ENCODE measurements at places on chromosomes 4 and X.

GRCh38 chr4:86233681-86234080, 126.2 kb downstream of the MAPK10 start:
- DNase-seq, result no peak

DNA sequence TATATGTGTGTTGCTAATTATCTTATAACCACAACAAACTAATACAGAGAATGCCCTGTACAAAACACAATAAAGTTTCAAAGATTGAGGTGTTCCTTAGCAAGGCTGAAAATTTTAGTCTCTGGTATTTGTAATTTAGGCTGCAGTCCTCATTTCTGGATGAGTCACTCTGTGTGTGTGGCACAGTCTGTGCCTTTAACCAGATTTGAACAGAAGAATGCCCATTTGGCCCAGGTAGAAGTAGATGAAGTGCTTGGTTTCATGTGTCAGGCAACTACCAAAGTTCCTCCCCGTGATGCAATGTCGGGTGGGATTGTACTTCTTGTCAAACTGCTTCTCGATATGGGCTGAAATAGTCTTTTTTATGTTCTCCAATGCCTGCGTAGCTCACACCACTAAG, 91.6 kb upstream of the H2AZ1 start:
- no peak for DNase-seq

- no peak for DNase-seq
Measured at GRCh38 chrX:30283456-30284200, 25.6 kb downstream of the NR0B1 start.

DNA sequence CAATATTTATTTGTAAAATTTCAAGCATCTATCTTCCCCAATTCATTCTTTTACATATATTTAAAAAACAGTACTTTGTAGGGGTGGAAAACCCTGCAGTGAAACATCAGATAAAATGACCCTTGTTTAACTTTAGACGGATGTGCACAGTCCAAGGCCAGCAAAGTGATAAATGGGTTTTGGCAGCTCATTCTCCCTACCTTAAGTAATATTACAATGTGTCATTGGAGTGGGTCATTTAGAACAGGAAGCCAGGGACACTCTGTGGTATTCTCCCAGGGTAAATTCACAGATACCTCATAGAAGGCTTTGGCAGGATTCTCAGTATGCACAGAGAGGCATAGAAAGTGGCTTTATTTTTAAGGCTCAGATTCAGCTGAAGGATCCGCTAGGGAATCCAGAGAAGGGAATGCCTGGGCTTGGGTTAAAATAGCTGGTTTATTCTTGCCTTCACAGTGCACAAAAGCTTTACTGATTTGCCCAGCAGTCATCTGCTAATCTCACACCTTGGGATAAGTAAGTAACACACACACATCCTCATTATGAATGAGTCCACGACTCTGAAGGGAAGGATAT, 206.7 kb downstream of the RASL11B start:
- no peak for DNase-seq

DNA sequence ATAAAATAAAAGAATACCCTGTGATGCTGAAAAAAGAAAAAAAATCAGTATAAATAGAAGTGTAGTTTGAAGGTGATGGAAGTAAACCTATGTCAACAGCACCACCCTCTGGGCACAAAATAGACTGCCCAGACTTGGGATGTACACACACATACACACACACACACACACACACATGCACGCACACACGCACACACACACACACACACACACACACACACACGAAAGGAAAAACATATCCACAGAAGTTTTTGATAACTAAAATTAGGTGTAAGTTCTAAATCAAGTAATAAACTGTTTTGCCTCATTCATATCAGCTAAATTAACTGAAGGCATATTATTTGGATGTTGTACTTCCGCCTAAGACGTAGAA, 40.5 kb downstream of the ANXA5 start:
- DNase-seq, result no peak

- no peak for DNase-seq
Measured at GRCh38 chr4:138759554-138759902, 256.1 kb upstream of the NOCT start.

GRCh38 chr4:117093571-117093970, 8.2 kb upstream of the TRAM1L1 start:
- no peak for DNase-seq

- no peak for DNase-seq
Measured at GRCh38 chr4:76830612-76830963, 67.4 kb downstream of the SOWAHB start.

- no peak for DNase-seq
Measured at GRCh38 chr4:152831416-152831815, 51.7 kb downstream of the ARFIP1 start.
